Right forelimb (tissue), 1 donor: ENCODE measurements at places on chromosomes 4 and X.

DNA sequence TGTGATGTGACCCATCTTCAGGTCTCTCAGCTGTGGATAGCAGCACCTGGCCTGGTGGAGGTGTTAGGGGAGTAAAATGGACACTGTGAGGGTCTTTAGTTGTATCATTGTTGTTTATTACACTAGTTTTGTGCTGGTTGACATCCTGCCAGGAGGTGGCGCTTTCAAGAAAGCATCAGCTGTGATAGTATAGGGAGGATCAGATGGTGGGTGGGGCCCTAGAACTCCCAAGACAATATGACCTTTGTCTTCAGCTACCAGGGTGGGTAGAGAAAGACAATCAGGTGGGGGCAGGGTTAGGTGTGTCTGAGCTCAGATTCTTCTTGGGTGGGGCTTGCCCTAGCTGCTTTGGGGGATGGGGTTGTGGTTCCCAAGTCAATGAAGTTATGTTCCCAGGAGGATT lies 162.8 kb downstream of the PPP1R2C start:
- no peak for DNase-seq

DNA sequence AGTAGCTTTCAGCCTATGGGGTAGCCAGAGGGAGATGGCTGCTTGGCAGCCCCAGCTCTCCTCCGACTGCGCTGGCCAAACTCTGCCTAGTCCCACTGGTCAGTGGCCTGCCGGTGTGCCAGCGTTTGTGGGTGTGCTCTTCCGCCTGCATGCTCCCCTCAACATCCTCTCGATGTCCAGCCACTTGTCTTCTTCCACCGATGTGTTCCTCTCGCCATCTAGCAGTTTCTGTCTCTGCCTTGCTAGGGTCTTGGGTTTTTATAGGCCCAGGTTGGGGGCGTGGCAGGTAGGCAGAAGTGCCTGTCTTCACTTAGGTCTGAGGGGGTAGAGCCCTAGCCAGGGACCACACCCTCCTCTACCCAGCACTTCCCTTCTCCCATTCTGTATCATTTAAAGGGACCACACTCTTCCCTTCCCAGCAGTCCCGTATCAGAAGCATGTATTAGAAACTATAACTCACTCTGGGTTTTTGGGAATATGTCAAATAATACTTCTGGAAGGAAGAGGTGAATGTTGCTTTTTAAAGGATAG lies 124.4 kb downstream of the KDM6A start:
- DNase-seq, result no peak

- DNase-seq, result no peak
These were observed 107.6 kb upstream of the PACRGL start for GRCh38 chr4:20592663-20593062.

- DNase-seq, result no peak
These were observed 33.3 kb upstream of the FGFR3 start for GRCh38 chr4:1759818-1760223.

DNA sequence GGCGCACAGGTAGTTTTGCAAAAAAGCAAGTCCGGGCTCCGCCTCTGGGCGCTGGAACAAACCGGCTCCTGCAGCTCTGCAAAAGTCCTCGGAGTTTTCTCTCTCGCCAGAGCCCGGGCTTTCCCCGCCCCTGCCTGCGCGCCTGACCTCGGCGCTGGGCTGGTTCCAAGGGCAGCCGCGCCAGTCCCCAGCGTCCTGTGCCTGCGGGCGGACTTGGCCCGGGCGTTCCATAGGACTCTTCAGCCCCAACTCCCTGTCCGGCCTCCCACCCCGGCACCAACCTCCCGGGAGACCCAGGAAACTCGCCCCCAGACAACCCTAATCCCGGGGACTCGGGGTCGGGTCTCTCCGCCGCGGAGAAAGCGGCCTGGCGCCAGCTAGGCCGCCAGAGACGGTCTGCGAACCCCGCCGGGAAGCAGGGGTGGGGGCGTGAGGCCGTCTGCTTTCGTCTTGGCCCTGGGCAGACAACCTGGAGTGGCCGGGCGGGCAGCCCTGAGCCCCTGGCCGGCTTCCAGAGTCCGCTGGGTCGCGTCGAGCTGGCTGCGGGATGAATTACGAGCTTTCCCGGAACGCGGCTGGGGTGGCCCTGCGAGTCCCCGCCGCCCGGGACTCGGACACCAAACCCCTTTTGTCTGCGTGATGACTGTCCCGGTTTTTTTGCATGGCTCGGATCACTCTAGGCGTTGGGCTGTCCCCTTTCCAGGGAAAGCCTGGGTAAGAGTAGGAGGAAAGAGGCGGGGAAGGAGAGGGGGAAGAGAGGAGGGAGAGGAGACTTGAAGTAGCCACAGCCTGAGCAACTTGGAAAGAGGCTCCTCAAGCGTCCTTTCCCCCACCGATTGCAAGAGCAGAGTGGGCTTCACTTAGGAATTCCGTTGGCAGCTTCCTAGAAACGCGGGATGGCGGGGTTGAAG lies 916 bp downstream of the MXRA5 start:
- peak; percentile 80 for DNase-seq

- no peak for DNase-seq
These were observed 308.4 kb upstream of the DIAPH2 start for GRCh38 chrX:96376266-96376665.

DNA sequence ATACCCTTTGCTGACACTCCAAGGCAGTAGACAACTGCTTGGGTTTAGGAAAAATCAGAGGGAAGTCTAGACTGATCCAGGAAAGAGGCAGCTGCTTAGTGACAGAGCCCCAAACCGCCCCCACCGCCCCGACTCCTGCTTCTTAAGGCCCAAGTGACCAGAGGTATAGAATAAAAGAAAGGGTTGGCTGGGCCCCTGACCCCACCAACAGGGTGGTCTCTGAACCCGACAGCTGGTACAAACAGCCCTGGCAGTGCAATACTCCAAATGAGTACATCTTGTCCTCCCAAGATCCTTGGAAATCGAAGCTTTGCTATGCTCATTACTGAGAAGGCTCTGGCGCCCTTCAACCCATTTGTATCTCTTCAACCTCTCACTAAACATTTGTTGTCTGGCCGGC lies 78.1 kb upstream of the PLAC1 start:
- DNase-seq, result no peak

DNA sequence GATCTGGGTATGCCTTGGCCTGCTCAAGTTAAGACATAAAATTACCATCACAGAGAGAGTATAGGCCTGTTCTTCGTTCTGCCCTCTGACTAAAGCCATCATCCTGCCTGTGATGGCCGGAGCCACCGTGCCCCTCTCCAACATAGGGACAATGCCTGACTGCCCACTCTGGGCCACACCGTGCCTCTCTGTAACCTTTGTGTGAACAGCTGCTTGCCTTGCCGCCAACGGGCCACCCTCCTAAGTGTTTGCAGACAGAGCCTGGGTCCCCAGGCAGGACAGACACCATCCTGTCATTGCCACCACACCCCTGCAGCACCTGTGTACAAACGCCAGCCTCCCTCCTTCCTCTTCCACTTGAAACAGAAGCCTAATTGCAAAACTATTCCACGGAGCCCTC lies 298.7 kb upstream of the TENM3 start:
- DNase-seq, result no peak

GRCh38 chr4:83276299-83277040 lies 8.1 kb downstream of the COQ2 start:
- no peak for DNase-seq

- DNase-seq, result no peak
These were observed 1030.1 kb downstream of the FSTL5 start for GRCh38 chr4:161133586-161134276.

DNA sequence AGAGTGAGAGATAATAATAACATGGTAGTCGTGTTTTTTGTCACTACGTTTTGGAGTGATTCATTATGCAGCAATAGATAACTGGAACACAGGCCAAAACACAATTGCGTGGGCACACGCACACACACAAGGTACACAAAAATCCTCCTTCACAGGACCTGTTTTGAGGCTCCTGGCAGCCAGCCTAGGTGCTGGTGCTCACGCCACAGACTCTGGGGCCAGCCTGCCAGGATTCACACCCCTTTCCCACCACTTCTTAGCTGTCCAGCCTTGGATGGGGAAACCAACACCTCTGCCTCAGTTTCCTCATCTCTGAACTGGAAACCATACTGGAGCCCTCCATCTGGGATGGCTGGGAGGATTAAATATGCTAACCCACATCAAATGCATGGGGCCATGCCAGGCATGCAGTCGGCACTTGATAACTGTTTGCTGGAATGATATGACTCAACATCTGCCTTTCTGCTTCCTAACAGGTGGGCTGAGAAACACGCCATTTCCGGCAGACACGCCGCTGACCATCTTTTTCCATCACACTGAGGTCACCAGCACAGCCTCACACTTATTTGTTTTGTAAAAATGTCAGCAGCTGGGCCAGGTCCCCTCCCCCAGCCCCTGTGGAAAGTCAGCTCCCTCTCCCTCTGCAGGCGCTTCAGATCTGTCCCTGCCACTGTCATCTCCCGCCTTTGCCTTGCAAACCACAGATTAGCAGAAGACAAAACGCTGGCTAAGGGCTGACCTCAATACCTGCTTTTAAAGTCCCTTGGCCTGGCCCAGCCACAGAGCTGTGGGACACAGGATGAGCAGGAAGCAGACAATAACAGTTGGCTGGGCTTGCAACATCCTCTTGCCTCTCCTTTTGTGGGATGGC lies 237.5 kb downstream of the BCOR start:
- DNase-seq, result peak; percentile 56

GRCh38 chrX:17552044-17552650 lies 177.1 kb downstream of the NHS start:
- no peak for DNase-seq

GRCh38 chr4:152696764-152697261 lies 17.0 kb upstream of the TMEM154 start:
- DNase-seq, result no peak

DNA sequence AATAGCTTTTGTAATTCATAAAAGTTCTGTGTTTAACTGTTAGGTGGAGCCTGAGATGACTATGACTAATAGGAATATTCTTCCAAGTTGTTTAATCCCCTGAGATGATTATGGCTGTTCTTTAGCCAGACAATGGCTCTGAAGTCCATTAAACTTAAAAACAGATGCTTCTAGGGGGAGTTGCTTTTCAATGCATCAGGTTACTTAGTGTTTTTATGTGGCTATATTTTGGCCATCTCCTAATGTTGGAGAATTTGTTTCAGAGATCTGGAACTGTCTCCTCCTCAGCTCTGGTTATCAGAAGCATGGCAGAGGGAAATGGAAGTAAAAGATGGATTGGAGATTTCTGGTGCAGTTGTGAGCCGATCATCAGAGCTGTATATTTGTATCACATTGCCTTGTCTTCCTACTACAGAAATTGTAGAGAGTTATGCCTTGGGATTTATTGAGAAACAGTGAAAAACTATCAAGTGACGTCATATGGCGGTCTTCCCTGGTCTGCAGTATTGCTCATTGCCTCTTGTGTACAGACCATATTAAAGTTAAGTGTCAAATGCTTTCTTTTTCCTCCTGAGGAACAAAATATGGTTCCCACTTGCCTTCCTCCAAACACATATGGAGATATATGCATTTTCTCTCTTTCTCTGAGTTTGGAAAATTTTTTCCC lies 29.8 kb downstream of the SGMS2 start:
- no peak for DNase-seq

- DNase-seq, result peak; percentile 65
These were observed 118.3 kb downstream of the DNAAF6 start for GRCh38 chrX:107324493-107325310.

DNA sequence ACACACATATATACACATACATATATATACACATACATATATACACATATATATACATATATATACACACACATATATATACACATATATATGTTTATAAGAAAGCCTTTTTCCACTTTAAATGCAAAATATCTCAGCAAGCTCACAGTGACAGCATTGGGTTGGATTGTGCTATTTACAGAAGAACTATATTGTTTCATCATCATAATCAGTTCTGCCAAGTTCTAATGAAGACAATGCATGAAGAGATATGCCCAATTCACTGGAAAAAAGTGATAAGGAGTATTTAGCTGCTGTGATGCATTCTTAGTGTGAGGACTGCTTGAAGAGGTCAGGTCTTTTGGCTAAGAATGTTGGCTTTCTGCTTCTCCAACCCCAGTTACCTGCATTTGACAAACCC lies 54.4 kb downstream of the RNF150 start:
- DNase-seq, result no peak

- no peak for DNase-seq
These were observed 114.0 kb upstream of the LDB2 start for GRCh38 chr4:17012451-17012850.

- DNase-seq, result no peak
These were observed 2.0 kb upstream of the FGB start for GRCh38 chr4:154560824-154561231.

- no peak for DNase-seq
These were observed 108.3 kb downstream of the DCTD start for GRCh38 chr4:182808673-182809416.

DNA sequence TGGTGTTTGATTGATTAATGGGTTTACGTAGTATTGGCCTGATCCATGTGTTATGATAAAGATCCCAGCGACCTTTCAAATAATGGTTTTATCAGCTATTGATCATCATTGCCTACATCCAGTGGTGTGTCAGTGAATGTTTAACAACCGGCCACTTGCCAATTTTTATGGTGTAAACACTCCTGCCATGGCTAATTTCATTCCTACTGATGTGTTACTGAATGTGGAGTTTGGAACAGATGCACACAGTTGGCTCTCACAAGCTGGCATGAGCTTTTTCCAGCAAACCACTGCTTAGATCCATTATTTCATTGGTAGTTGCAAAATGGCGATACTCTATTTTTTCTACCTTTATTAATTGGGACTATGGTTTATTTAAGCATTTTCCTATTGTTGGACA lies 139.9 kb downstream of the REPS2 start:
- no peak for DNase-seq

- DNase-seq, result peak; percentile 71
These were observed at the start of gene GRID2 for GRCh38 chr4:92303621-92304027. GRID2 (plus strand) TSS chr4:92303966.

- peak; percentile 81 for DNase-seq
These were observed 28.7 kb downstream of the CLDN34 start for GRCh38 chrX:9995855-9996339.

DNA sequence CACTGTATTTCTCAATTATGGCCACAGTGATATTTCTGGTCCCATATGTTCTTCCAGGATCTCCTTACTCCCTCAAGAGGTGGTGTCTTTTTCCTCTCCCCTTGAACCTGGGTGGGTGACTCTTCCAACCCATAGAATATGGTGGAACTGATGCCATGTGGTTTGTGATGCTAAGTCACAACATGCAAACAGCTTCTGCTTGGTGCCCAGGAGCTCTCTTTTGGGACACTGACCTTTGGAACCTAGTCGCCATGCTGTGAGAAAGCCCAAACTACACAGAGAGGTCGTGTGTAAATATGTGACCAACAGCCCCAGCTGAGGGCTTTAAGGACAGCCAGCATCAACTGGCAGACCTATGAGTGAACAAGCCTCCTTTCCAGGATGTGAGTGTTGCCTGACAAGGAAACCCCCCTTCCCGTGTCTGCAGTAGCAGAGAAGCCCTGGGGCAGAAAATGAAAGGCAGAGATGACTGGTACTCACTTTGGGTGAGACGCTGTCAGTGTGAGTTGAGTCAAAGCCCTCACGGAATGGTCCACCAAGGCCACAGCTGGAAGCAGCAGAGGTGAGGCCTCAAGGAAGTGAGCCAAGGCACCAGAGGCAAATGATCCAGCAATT lies 223.4 kb downstream of the BCOR start:
- DNase-seq, result no peak

GRCh38 chrX:117990438-117990837 lies 126.2 kb downstream of the KLHL13 start:
- DNase-seq, result no peak

- peak; percentile 55 for DNase-seq
These were observed 207.3 kb downstream of the HS6ST2 start for GRCh38 chrX:132751063-132751690.
